ENCODE measurements at places on chromosomes 16 and 17.
A peak's percentile ranks its signal among the peaks of the same experiment; 100 is the strongest.

DNA sequence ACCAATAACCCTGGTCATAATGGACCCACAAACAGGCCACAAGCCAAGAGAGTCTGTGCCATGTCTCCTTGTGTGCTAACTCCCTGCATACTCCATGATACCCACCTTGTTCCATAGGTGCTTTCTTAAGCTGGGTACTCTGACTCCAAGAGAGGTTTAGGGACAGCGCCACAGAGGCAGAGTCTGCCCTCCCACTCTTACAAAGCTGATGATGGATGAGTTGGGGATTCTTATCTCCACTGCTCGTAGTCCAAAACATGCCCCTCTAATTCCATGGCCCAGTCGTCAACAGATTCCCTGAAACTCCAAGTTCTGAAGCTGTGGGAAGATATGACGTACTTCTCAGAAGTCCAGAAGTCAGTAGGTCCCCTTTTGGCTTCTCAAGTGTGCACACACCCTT lies 184.4 kb upstream of the CCL2 start:
- no peak for DNase-seq

DNA sequence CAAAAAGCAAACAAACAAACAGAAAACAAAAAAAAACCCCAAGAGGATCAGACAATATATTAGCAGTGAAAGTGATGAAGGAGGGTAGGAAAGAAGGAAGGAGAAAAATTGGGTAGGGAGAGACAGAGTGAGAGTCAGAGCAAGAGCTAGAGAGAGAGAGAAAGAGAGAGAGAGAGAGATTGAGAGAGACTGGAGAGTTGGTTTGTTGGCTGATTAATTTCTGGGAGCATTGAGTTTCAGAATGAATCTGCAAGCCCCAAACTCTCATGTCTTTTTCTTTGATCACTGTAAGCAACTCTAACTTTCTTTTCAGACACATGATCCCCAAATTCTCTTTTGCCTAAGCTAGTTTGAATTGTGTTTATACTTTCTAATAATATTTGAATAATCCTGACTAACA lies 388.1 kb downstream of the SHISA9 start:
- DNase-seq = no peak

DNA sequence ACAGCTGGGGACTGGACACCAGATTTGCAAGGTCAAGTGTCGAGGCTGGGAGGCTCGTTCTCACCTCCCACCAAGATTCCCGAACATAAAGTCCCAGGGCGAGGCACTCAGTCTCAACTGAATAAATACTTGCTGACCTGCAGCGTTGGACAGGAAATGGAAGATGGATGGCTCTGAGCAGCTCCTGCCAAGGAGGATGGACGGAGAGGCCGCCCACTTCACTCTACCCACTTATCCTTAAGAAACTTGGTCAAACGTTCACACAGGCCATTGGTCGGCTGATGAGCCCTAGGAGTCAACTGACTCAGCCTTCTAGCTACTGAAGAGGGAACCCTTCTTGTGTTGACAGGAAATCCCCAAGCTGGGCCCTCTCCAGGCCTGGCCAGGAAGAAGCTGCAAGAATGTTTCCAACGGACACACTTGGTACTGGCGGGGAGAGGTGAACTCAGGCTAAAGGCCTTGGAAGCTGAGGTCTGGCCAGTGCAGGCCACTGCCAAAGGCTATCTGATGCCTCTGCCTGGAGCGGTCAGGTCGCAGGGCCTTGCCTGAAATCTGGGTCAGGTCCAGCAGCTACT lies 50.0 kb downstream of the VAC14 start:
- DNase-seq = peak; percentile 63

GRCh38 chr16:1084971-1085370 lies 11.1 kb downstream of the C1QTNF8 start:
- no peak for DNase-seq

DNA sequence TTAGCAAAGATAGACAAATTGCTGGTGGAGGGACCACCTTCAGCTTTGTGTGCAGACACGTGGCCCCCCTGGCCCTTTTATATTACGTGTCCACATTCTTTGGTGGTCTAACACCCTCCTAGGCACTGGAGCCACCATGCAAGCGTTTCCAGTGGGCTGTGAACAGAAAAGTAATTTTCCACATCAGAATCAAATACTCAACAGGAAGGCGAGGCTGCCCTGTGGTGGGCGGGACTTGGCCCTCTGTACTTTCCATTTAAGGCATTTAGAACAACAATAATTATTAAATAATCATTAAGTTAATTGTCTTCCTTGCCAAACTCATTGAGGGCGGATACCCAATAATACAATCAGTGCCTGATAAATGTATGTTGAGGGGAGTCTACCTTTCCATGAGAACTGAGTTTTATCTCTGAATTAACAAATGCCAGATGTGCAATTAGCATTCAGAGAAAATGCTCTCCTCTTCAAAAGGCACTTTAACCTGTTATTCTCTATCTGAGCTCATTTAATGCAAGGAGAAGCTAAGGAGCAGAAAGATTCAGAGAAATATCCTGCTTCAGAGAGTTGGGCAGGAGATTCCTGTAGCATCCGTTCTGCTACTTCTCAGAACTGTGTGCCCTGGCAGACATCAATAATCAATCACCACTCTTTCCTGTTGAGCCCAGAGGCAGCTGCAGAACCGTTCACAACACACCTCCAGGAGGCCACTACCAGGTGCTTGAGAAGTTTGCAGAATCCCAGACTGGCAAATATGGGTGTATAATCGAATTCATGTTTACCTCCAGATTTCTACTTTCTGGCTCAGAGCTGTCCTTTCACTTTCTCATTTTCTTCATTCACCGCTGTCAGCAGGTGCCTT lies 109.4 kb downstream of the CMIP start:
- DNase-seq = no peak

GRCh38 chr16:66551348-66551759 lies 1.0 kb upstream of the CKLF start:
- peak; percentile 31 for DNase-seq

DNA sequence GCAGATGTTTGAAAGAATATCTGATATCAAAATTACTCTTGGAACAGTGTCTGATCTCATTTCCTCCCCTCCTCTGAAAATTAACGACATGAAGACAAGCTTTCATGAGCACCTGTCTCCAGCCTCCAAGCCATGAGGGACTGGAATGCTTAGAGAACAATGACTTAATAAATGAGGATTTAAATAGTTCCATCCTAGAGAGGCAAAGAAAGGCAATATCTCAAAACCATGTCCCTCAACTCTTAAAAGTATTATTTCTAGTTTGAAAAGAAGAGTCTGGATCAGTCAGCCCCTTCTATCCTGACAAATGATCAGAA lies 137.5 kb downstream of the ANKFN1 start:
- no peak for DNase-seq

DNA sequence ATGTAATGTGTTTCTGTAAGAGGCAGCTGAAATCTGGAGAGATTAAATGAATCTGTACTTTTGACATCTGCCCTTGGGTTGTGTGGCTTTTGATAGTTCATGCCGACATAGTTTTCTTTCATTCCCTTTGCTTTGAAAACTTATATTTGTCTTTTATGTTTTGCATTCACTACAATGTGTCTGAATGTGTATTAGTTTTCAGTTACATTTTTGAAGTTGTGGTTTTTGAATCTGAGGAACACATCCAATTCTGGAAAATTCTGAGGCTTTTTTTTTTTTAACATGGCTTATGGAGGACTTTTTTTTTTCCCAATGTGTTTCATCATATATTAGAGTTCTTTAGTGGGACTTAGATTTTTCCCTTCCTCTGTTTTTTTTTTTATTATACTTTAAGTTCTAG lies 683.7 kb upstream of the SOX9 start:
- DNase-seq = peak; percentile 49

DNA sequence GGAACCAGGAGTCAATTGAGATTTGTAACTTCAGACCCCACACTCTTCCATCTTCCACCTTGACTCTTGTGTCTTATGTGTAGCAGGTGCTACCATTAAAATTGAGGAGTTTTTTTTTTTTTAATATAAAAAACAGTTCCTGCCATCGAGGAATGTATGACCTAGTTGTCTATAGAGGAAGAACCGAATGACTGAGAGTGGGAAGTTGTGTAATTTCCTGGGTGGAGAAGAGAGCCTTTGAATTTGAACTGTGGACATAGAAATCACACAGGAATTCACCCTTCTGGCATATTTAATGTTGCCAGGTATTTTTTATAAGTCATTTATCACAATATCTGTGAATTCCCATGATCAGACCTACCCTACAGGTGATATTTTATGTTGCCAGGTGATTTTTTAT lies 22.0 kb downstream of the SP2 start:
- DNase-seq = no peak

GRCh38 chr17:55549140-55549539 lies 37.9 kb upstream of the SMIM36 start:
- no peak for DNase-seq

- DNase-seq = no peak
Observed at GRCh38 chr16:22402191-22402590, 27.8 kb upstream of the CDR2 start.

DNA sequence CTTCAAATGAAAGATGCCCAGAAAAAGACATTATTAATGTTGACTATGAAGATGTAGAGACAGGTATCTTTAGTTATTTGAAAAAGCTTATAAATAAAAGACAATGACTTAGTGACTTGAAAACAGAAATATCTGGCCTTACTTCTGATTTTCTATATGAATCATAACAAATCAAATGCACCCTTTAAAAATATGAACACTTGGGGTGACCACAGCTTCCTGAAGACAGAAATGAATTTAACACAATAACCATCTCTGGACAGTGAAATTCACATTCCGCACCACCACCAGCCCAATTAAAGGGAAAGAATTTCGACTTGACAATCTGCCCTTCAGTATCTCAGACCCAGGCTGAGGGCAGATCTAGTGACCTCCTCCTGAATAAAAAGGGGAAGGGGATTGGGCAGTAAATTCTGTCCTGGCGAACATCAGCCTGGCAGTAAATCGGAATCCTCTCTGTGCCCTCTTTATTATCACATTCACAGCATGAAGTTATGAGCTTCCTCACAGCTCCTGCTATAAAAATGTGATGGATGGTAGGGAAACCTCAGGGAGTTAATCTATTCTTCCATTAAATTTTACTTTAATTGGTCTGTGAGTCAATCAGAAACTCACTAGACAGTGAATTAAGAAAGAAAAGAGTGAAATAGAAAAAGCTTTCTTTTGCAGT lies 131.5 kb downstream of the SNX11 start:
- no peak for DNase-seq

DNA sequence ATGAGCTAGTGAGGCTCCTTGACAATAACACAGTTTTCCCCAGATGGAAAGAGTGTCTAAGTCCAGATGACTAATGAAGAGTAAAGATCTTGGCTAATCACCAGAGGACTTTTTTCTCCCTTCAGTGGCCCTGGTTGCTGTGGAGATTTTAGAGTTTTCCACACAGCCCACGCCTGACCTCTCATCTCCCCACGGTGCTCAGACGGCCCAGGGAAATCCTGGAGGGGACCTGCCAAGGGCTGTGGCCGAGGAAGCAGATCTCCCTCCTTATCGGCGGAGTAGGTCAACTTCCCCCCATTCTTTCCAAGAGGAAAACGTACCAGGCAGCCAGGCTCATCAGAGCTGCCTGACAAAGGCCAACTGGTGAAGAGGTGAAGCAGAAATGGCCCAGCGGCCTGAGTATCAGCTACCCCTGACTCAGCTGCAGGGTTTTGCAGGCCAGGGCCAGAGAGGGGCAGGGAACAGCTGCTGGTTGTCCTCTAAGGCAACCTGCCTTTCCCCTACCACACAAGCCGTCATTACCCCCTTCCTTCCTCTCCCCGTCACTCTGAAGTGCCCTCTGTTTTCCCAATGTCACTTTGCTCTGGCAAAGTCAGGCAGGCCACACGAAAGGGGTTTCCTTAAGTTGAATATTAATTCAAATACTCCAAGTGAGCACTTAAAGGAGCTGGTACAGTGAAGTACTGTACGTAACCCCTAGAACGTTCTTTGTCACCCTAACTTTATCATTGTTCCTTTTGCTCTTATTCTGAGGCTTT lies 140.2 kb upstream of the ADAMTS18 start:
- DNase-seq = no peak

DNA sequence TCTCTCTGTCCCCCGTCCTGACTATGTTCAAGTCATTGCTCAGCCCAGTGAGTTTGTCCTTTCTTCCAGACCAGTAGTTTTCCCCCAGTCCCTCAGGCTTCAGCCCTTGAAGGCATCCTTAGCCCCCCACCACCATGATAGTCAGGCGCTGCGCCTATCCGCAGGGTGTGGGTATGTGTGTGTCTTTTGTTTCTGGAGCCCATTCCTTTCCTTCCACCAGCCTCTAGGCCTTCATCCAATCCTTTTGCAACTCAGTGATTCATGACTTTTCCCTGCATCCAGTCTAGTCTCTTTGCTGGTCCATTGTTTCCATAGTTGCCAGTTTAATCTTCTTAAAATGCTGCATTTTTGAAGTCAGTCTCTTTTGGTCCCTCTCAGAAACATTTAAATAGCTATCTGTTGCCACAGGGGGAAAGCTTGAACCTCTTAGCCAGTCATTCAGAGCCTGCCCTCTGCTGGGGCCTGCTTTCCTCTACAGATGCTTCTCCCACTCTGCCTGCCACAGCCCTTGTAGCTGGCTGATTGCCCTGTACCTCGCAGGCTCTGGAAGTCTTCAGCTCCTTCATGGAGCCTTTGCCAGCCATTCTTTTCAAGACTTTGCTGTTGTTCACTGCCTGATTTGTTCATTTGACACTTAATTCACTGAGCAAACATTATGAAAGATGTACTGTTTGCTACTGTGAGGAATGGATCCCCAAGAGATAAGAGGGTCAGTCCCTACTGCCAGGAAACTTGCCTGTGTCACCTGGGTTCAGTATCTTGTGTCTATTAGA lies 55.9 kb upstream of the ADCY7 start:
- peak; percentile 89 for DNase-seq

DNA sequence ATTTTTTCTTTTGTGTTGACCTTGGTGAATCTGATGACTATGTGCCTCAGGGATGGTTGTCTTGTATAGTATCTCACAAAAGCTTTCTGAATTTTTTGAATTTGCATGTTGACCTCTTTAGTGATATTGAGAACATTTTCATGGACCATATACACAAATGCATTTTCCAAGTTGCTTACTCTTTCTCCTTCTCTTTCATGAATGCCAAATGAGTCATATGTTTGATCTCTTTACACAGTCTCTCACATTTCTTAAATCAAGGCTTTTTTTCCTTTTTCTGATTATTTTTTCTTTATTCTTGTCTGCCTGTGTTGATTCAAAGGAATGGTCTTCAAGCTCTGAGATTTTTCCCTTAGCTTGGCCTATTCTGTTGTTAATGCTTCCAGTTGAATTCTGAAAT lies 46.6 kb upstream of the KCNJ16 start:
- DNase-seq = no peak

GRCh38 chr17:7673239-7673638 lies 14.1 kb downstream of the TP53 start:
- no peak for DNase-seq

DNA sequence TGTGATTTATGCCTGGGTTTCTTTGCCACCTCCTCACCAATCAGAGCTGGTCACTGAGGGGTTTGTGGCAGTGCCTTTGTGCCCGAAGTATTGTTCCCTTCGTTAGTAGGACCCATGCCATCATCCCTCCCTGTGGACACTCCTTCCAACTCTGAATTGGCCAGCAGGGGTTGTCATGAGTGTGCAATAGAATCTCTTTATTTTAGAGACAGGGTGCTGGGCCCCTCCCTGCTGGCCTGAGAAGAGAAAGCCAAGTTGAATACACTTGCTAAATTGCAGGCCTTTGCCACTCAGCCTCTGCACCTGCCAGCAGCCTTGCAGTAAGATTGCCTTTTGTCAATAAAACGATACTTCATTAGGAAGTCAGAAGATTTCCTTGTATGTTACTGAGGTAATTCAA lies 40.7 kb upstream of the SLC12A3 start:
- DNase-seq = no peak
